ENCODE measurements at places on chromosomes 11 and 22.

GRCh38 chr11:44010789-44011251 lies 37.0 kb upstream of the ACCSL start:
- peak; percentile 41 for DNase-seq

GRCh38 chr11:123273616-123274015 lies 78.6 kb upstream of the CLMP start:
- no peak for DNase-seq

DNA sequence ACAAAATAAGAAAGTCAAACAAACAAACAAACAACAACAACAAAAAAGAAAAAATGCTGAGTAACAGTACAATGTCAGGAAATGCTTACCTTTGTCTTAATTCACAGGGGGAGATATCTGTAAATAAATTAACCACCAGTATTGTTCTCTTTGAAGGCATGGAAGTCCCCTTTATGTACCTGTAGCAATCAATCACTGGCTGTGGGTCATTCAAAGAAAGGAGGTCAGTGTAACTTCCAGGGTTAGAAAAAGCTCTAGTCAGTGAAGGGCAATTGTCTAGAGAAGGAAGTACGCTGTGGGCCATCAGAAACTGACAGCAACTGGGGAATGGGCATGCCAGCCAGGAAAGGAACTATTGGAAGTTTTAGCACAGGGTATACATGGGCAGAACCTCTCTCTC lies 121.5 kb upstream of the LUZP2 start:
- DNase-seq = no peak

GRCh38 chr22:24969560-24970301 lies 17.2 kb downstream of the KIAA1671 start:
- peak; percentile 51 for DNase-seq

DNA sequence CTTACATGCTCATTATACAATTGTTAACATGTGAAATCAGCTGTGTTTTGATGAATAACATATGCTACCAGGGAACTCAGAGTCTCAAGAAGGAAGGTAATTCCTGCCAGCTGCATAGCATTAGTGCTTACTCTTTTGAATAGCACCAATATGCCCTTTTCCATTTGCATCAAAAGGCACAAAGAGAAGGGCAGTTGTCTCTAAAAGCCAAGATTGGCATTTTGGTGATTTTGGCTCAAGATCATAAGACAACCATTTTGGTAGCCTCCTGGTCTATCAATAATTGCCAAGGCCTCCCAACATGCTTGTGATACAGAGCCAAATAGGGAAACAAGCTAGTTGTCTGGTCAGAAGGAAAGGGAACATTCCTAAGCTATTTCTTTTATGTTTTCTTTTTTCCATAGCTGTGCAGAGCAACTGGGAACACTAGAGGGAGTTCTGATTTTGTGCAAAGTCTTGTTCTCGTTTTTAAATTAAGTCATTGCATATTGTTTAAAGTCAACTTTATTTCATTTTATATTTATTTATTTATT lies 416.7 kb upstream of the CHORDC1 start:
- DNase-seq = peak; percentile 49

DNA sequence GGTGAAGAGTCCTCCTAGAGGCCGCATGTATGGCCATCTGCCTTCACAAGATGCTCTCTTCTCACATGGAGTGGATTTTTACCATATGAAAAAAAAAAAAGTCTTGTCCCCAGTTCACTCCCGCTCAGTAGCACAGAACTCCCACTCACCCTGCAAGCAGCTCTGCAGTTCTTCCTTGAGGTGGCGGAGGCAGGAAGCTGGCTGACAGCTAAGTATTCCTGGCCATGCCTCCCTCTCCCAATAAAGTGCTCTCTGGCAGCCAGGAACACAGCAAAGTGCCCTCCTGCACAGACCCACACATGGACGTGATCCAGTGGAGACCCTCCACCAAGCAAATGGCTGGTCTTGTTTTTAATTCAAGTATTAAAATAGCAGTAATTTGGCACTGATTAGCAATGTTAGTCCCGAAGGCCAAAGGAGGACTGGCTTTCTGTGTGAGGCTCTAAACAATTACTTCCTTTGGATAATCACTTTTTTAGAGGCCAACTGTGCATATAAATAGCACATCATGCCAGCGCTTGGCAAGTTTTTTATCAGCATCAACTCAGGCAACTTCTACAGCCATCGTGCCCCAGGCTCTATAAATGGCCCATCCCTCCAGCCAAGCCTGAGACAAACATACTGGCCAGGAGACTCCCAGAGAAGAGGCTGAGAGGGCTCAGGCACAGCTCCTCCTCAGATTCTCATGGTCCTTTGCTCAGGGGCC lies 413.6 kb downstream of the OPCML start:
- no peak for DNase-seq

- DNase-seq = no peak
These were observed 48.3 kb downstream of the ARHGEF12 start for GRCh38 chr11:120384476-120384875.

GRCh38 chr11:12234221-12234620 lies 123.8 kb downstream of the MICAL2 start:
- no peak for DNase-seq

DNA sequence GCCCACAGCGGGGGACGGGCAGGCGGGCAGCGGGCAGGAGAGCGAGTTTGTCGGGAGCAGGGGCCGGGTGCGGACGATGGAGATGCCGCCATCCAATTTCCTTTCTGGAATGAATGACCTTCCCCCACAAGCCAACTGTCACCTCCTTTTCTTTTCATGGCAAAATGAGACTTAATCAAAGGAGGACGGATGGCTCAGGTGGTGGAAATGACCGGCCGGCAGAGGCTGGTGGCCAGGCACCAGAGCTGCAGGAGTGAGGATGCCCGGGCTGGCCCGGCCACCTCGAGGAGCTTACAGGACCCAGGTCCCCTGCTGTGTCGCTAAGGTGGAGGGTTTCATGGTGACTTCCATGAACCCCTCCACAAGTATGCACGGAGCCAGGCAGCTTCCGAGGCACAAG lies 11.7 kb downstream of the SHISAL1 start:
- no peak for DNase-seq

DNA sequence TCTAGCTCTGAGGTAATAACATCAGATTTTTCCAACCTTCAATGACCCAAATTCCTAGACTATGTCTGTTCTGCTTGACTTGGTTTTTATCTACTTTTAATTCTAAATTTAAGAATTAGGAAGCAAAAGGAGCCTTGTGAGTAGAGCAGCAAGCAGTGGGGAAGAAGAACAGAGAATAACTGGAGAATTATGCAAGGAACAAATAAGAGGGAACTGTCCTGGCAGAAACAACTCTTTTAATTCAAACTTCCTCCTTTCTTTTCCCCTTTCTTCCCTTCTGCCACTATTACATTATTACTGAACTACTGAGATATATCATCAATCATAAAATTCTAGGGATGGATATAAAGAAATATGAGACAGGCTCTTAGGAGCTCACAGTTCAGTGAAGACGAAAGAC lies 276.1 kb downstream of the SBF2 start:
- no peak for DNase-seq

DNA sequence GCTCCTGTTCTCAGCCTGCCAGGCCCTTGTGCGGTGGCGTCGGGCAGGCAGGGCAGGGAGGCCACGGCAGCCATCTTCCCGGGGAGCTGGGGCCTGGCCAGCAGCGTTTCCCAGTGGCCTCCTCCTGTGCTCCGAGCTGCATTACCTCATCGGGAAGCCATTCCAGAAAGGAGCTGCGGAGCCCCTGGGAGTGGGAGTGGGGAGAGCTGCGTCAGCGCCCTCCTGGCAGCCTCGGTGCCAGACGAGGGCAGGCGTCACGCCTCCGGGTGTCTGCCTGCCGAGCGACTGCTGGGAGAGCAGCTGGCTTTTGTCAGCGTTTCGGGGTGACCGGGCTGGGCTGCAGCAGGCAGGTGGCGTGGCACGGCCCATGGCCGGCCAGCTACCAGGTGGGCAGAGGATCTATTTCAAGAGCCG lies 30.9 kb upstream of the WNT7B start:
- DNase-seq = peak; percentile 91

All from cardiac fibroblast (primary cell).